ENCODE measurements at places on chromosomes 13 and 19.

DNA sequence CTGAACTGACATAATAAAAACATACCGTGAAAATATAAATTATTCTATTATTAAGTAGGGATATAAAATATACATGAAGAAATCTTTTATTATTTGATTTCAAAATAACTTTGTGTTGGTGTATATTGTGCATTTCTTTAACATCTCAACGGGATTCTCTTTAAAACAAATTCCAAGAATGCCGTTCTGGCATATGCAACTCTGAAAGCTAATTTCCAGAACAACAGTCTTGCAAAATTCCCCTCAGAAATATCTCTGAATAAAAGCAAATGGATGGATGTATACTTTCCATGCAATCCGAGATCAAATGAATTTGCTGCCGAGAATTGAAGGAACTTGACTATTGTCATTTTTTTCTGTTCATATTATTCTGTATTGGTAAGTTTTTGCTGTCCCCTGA, 1579.8 kb downstream of the PCDH9 start:
- H3K27me3 ChIP-seq, result no peaks in the 10 kb centered on the region
- no peaks in the 10 kb centered on the region for H3K36me3 ChIP-seq
- H3K4me3 ChIP-seq, result no peak overlapping the region
- DNase-seq, result no peak
- H3K27ac ChIP-seq, result no peak overlapping the region

GRCh38 chr19:28148554-28148953, 1064.4 kb downstream of the UQCRFS1 start:
- H3K27ac ChIP-seq, result no peak overlapping the region
- H3K36me3 ChIP-seq, result no peaks in the 10 kb centered on the region
- no peaks in the 10 kb centered on the region for H3K4me1 ChIP-seq

DNA sequence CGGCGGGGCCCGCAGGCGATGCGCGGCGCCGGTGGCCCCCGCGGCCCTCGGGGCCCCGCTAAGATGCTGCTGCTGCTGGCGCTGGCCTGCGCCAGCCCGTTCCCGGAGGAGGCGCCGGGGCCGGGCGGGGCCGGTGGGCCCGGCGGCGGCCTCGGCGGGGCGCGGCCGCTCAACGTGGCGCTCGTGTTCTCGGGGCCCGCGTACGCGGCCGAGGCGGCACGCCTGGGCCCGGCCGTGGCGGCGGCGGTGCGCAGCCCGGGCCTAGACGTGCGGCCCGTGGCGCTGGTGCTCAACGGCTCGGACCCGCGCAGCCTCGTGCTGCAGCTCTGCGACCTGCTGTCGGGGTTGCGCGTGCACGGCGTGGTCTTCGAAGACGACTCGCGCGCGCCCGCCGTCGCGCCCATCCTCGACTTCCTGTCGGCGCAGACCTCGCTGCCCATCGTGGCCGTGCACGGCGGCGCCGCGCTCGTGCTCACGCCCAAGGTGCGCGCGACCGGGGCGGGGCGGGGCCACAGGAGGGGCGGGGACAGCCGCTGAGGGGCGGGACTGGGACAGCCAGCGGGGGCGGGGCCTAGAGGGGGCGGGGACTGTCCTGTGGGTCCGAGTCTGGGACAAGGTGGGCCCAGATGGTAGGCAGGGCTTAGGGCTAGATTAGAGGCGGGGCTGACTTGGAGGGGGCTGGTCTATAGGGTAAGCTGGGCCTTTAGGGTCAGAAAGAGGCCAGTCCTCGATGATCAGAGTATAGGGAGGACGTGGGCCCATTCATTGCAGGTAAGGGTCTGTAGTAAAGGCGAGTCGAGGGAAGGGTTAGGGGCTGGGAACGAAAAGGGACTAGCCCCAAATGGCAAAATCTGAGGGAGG, 5.1 kb downstream of the GRIN2D start:
- no peak overlapping the region for H3K27ac ChIP-seq
- peaks cover 21% of the 10 kb centered on the region for H3K27me3 ChIP-seq
- H3K4me1 ChIP-seq, result peaks cover 42% of the 10 kb centered on the region
- H3K4me3 ChIP-seq, result no peak overlapping the region
- no peaks in the 10 kb centered on the region for H3K36me3 ChIP-seq
- DNase-seq, result peak; percentile 90

DNA sequence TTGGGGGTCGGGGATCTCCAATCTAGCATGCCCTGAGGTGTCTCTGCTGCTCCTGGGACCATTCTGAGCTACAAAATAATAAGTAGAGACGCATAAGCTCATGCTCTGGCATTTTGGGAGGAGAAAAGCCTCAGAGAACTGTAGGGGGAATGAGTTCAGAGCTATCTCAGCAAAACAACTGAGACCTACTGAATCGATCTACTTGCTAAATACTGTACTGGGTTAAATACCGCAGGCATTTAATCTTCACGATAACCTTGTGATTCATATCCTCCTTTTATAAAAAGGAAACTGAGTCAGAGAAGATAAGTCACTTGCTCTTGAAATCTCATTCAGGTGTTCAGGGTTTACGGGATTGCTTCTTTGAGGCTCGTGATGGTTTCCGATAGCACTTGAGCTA, 468.1 kb downstream of the FGF9 start:
- DNase-seq, result no peak
- H3K4me3 ChIP-seq, result no peak overlapping the region
- H3K27ac ChIP-seq, result no peak overlapping the region
- H3K27me3 ChIP-seq, result no peaks in the 10 kb centered on the region
- H3K36me3 ChIP-seq, result no peaks in the 10 kb centered on the region
- peaks cover 10% of the 10 kb centered on the region for H3K4me1 ChIP-seq

- H3K27ac ChIP-seq, result no peak overlapping the region
- DNase-seq, result no peak
- no peaks in the 10 kb centered on the region for H3K36me3 ChIP-seq
- no peak overlapping the region for H3K4me3 ChIP-seq
- no peaks in the 10 kb centered on the region for H3K27me3 ChIP-seq
- H3K4me1 ChIP-seq, result no peaks in the 10 kb centered on the region
These were observed 189.3 kb upstream of the GPR12 start for GRCh38 chr13:26949701-26950502.
